Nephron progenitor cell (in vitro differentiated cells): ENCODE measurements at places on chromosomes 16 and 17.

DNA sequence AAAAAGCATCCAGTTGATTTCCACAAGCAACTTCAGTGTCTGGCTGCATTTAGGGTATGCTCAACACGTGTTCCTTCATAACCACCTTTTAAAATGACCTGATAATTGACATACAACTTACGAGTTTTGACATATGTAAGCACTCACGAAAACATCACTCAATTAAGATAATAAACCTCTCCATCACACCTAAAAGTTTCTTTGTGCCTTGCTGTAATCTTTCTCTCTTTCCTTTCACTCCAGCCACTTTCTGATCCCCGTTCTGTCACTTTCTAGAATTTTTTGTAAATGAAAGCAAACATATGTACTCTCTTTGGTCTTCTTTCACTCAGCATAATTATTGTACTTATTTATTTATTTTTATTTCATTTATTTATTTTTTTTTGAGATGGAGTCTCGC, 20.7 kb upstream of the UBE2G1 start:
- DNase-seq: no peak

DNA sequence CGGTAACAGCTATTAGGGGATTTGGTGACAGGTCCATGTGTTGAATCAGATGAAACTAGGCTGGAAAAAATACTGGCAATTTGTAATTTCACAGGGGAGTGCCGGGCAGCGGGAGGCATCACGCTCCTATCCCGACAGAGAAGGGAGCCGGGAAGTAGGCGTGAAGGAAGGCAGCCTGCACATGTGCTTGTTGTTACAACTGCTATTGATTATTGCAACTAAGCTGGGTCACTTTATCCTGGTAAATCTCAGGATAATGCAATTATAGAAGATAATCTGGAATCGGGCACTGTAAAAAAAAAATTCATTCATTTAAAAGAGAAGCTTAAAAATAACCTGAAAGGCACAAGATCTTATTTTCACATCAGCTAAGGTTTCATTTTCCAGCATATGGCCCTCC, 180.6 kb downstream of the FOXL1 start:
- no peak for DNase-seq

GRCh38 chr16:55663765-55664677, 8.2 kb downstream of the SLC6A2 start:
- DNase-seq: no peak

- no peak for DNase-seq
Measured at GRCh38 chr16:23611936-23612335, 15.8 kb upstream of the NDUFAB1 start.
